Stimulated activated CD4-positive, alpha-beta T cell treated with anti-CD3 and anti-CD28 coated beads, TNF-alpha, amount 100 ng/mL, for 1 hour (primary cell): ENCODE measurements at places on chromosomes 12 and 14.

DNA sequence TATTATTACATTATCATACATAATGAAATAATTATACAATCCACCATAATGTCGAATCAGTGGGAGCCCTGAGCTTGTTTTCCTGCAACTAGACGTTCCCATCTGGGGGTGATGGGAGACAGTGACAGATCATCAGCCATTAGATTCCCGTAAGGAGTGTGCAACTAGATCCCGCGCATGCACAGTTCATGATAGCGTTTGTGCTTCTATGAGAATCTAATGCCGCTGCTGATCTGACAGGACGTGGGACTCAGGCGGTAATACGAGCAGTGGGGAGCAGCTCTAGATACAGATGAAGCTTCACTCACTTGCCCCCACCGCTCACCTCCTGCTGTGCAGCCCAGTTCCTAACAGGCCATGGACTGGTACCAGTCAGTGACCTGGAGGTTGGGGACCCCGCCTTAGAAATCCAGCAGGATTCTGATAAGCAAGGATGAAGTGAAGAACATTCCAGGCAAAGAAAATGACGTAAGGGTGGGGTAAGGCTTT lies 204.6 kb downstream of the ETV6 start:
- no peak for DNase-seq

DNA sequence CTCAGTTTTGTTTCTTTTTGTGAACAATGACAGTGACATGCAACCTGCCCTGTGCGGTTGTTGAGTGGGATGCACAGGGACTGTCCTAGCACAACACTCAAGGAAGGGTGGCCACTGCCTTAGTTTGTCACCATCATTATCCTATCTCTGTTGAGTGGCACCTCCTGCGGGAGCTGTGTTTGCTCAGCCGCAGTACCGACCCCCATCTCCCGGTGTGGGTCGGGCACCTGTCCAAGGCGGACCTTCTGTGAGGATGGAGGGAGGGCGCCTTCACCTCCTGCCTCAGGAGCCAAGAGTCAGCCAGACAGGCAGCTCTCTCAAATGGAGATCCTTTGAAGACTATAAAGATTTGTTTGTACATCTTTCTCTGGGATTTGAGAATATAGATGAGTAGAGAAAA lies 142.1 kb downstream of the TSPAN9 start:
- no peak for DNase-seq

GRCh38 chr12:4496145-4496838 lies 42.4 kb upstream of the RAD51AP1 start:
- no peak for DNase-seq

DNA sequence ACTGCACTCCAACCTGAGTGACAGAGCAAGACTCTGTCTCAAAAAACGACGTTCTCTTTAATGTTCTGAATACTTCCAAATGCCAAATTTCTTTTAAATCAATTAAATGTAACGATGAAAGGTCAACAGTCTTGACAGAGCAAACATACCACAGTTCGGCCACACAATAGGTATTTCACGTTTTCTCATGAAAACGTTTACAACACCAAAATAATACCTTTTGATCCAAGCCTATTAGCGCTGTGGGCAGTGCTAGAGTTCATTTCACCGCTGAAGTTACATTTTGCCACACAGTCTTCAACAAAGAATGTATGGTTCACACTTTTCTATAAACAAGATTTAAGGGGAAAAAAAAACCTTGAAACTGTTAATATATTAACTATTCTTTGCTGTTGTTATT lies 122.1 kb downstream of the MED13L start:
- no peak for DNase-seq

- no peak for DNase-seq
These were observed 20.7 kb downstream of the C12orf42 start for GRCh38 chr12:103475073-103475472.

GRCh38 chr12:127008755-127009403 lies 1258.1 kb upstream of the TMEM132C start:
- no peak for DNase-seq

DNA sequence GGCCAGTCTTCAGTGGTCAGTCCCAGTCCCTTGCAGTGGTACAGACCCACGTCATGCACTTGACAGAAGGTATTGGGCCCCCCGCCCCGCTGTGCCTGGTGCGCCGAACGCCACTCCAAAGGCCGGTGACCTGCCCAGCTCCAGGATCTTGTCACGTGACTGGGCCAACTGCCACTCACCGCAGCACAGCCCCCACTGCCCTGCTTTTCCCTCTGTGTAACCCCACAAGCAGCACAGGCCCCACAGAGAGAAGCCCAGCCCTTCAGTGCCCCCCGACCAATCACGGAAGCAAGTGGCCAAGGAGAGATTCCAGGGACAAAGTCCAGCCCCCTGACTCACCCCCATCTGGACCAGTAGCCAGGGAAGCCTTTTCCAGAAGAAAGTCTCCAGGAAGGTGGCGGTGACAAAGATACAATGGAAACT lies 498 bp downstream of the GPR132 start:
- DNase-seq: no peak

DNA sequence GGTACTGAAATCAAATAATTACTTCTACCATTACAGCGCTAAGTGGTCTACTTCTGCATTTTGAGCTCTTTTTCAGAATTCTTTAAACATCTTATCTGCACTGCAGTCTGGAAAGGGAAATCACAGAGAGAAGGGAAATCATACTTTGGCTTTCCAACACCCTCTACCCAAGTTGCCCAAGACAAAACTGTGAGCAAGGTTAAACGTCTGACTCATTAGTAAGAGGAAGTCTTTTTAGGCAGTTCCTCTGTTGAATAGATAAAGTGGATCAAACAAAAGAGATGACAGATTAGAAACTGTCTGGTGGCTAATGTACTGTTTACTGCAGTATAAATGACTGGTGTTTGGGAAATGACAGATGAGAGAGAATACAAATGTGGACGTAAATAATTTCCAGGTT lies 858.1 kb downstream of the NRXN3 start:
- no peak for DNase-seq

- no peak for DNase-seq
These were observed 70.5 kb downstream of the EID3 start for GRCh38 chr12:104374071-104374470.

GRCh38 chr12:51388069-51388799 lies 3.0 kb downstream of the GALNT6 start:
- DNase-seq: no peak

GRCh38 chr12:50690925-50691324 lies 73.0 kb upstream of the ATF1 start:
- no peak for DNase-seq
